Upper lobe of right lung (tissue), 1 donor: ENCODE measurements at places on chromosomes 2 and 18.

DNA sequence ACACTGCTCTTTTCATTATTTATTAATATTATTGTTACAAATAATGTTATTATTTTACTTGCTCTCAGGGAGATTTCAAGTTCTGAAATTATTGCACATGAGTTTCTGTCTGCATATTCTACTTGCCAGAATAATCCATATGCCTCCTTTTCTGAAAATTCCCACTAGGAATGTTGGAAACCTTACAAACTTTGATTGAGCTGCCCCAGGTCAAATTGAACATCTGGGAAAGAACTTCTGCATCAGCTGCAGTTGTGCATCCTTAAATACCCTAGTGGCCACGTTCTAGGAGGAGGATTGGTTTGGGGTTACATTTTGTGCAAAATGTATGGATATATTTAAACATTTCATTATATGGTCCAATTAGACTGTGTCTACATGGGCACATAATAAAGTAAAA, 1302.7 kb upstream of the PIK3C3 start:
- H3K36me3 ChIP-seq, result no peaks in the 10 kb centered on the region
- no peak overlapping the region for H3K4me3 ChIP-seq
- H3K27ac ChIP-seq, result no peak overlapping the region
- DNase-seq, result no peak
- no peaks in the 10 kb centered on the region for H3K4me1 ChIP-seq

DNA sequence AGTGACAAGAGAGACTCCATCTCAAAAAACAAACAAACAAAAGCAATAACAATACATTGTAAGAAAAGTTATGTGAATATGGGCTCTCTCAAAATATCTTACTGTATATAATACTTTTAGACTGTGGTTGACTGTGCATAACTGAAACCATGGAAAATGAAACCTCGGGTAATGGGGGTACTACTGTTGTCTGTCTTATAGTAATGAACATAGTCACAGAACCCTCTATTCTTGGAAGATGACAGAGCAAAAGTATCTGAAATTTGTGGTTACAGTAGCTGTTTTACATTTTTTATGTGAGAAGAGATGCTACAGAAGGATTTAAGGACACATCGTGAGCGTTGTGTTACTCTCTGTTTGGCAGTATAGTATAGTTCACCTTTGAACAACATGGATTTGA, 60.5 kb downstream of the MAP4K4 start:
- peaks cover 36% of the 10 kb centered on the region for H3K4me1 ChIP-seq
- H3K4me3 ChIP-seq, result no peak overlapping the region
- no peak for DNase-seq
- H3K27me3 ChIP-seq, result no peaks in the 10 kb centered on the region
- no peaks in the 10 kb centered on the region for H3K36me3 ChIP-seq

- H3K27me3 ChIP-seq, result peaks cover 42% of the 10 kb centered on the region
- H3K27ac ChIP-seq, result no peak overlapping the region
- peak; percentile 41 for DNase-seq
- no peak overlapping the region for H3K4me3 ChIP-seq
Observed at GRCh38 chr2:232489516-232490220, 2.0 kb upstream of the ECEL1 start.

GRCh38 chr2:111710613-111711012, 173.4 kb downstream of the ANAPC1 start:
- H3K27ac ChIP-seq, result no peak overlapping the region
- peak; percentile 50 for DNase-seq
- H3K4me3 ChIP-seq, result no peak overlapping the region
- H3K4me1 ChIP-seq, result peaks cover 5% of the 10 kb centered on the region

DNA sequence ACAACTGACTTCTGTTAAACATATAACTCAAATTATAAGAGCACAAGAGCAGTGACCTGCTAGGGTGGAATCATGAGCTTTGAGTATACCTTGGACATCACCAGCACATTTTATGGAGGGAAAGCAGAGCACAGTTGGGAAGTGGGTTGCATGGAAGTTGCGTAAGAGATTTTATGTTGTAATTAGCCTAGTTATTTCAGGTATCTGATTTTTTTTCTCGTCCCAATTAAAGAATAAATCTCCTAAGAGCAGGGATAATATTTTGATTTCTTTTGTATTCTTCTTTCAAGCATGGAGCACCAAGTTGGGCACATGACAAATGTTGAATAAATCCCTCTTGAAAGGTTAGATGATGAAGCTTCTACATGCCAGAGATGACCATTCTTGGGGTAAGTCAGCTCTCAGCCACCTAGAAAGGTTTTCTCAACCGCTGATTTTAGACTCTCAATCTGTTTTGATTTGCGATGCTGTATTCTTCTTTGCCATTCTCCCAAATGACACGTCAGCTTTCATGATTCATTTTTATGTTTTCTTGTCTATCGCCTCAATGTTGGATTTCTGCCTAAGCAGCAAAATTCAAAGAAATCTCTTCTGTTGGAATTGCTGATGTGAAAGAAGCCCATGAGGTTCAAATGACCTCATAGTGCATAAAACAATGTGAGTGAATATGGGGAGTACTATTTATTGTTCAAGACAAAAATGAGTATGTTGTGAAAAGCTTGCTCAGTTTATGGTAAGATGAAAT, 15.3 kb upstream of the FN1 start:
- DNase-seq, result no peak
- no peaks in the 10 kb centered on the region for H3K4me1 ChIP-seq
- no peak overlapping the region for H3K4me3 ChIP-seq
- no peak overlapping the region for H3K27ac ChIP-seq

DNA sequence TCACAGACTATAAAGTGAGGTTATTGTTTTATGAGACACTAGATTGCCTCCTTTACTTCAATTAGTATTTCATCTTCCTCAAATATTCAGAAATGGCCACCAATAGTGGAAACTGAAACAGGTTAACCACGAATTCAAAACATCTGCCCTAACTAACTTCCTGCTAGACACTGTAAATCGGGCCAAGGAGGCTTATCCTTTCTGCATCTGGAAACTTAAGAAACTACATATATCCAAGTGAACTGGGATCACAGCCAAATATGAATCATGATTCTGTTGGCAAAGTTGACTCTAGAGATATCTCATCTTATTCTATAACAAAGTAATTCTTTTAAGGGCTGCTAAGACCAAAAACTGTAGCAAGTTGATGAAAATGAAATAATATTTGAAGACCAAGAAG, 136.6 kb upstream of the ZC3H15 start:
- DNase-seq, result no peak
- H3K27me3 ChIP-seq, result no peaks in the 10 kb centered on the region
- no peak overlapping the region for H3K4me3 ChIP-seq
- H3K36me3 ChIP-seq, result no peaks in the 10 kb centered on the region

DNA sequence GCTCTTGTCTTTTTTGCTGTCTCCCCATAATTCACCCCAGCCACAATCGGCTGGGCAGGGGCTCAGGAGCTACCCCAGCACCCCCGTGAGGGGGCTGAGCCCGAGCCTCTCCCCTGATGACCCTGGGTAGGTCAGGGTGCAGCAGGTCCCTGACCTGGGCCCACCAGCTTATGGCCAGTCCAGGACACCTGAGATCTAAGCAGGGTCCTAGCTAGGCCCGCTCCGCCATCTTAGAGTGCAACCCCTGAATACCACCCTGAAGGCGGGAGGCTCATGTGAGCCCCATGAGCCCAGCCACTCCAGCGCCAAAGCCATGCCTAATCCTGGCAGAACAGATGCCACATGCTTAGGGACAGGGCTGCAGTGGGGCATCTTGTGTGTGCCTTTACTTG, 16.2 kb downstream of the STK25 start:
- DNase-seq, result no peak
- no peaks in the 10 kb centered on the region for H3K27me3 ChIP-seq
- peaks cover 43% of the 10 kb centered on the region for H3K36me3 ChIP-seq
- H3K4me3 ChIP-seq, result no peak overlapping the region

DNA sequence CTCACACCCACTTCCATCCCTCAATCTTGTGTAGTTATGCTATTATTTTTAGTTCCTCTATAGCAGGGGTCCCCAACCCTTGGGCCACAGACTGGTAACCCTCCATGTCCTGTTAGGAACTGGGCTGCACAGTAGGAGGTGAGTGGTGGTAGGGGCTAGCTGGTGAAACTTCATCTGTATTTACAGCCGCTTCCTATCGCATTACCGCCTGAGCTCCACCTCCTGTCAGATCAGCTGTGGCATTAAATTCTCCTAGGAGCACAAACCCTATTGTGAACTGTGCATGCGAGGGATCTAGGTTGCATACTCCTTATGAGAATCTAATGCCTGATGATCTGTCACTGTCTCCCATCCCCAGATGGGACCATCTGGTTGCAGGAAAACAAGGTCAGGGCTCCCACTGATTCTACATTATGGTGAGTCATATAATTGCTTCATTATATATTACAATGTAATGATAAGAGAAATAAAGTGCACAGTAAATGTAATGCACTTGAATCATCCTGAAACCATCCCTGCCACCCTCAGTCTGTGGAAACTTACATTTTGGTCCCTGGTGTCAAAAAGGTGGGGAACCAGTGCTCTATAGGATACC, 1.6 kb upstream of the RAB11FIP5 start:
- no peak for DNase-seq
- no peaks in the 10 kb centered on the region for H3K27me3 ChIP-seq
- H3K4me1 ChIP-seq, result peaks cover 12% of the 10 kb centered on the region

DNA sequence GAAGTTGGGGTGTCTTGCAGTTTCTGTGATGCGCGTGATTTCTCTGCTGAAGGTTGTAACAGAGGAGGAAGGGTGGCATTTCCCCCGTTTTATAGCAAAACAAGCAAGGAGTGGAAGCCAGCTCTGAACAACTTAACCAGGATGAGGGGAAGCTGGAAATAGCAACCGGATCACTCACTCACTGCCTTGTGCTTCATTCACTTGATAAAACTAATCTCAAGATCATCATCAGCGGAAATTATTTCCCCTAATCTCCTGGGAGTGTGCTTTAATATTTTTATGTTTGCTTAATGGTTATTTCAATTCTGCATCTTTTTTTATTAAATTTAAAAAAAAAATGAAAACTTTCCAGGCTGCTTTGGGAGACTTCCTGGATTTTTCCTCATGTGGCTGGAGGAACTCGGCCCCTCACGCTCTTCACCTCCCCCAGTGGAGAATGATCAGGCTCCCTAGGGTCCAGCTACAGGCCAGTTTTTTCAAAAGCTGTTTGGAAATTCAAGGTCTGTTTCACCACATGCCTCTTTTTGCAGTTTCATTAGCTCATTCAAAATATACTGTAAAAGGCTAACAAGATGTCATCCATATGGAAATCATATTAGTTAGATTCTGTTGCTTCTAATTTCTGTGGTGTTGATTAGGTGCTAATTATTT, 31.7 kb downstream of the CABLES1 start:
- H3K4me1 ChIP-seq, result no peaks in the 10 kb centered on the region
- no peak for DNase-seq
- H3K27ac ChIP-seq, result no peak overlapping the region

DNA sequence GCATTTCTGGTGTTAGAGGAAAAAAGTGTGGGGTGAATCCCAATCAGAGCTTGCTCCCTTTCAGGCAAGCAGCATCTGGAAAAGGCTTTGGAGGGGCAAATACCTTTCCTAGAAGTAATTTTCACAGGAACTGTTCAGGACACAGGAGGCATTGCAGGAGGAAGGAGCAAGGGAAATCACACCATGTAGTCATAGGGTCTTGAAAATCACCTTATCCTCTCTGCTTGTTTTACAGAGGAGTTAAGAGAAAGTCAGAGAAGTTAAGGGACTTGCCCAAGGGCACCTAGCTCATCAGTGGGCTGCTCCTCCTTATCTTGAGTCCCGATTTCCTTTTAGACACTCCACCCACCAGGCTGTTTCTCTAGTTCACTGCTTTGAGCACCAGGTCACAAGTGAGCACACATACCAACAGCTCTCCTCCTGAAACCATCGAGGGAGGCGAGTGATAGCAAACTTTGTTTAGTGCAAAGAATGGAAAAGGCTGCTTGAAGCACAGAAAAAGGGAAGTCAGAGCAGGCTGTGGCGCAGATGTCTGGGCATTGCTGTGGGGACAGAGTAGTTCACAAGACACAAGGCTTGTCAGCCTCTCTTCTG, 89.2 kb upstream of the CXCR4 start:
- DNase-seq, result peak; percentile 67
- peaks cover 3% of the 10 kb centered on the region for H3K4me1 ChIP-seq
- H3K27ac ChIP-seq, result no peak overlapping the region

- H3K27me3 ChIP-seq, result no peaks in the 10 kb centered on the region
- no peak overlapping the region for H3K27ac ChIP-seq
Observed at GRCh38 chr2:56217106-56217505, 33.3 kb downstream of the CCDC85A start.

DNA sequence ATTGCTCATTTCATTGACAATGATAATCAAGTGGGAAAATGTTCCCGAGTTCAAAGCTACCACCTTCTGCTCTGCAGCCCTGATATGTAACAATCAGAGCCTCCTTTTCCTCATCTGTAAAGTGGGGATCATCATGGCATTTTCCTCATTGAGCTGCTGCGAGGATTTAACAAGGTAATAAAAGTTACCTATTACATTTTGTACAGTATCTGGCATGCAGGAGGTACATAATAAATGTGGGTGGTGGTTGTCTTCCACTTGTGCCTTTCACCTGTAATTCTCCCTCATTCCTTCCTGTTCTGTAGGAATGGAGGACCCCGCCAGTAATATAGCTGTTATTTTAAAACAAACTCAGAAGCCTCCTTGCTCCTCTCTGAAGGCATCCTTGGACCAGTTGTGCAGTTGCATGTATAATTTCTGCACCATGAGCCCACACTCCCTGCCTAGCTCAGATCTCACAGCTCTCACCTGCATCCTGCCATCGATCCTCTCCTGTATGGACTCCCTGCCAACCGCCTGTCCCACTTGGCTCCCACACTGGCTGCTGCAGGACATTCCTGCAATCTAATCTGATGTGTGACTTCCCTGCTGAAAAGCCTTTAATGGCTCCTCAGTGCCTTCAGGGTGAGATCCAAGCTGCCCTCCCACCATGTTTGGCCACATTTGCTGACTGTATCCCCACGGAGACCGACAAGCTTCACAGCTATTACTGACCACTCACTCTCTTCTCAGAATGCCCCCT, 350.4 kb downstream of the EN1 start:
- H3K36me3 ChIP-seq, result no peaks in the 10 kb centered on the region
- H3K27me3 ChIP-seq, result no peaks in the 10 kb centered on the region
- DNase-seq, result no peak
- no peak overlapping the region for H3K4me3 ChIP-seq
- no peak overlapping the region for H3K27ac ChIP-seq

- no peak overlapping the region for H3K27ac ChIP-seq
- H3K4me1 ChIP-seq, result no peaks in the 10 kb centered on the region
- H3K27me3 ChIP-seq, result no peaks in the 10 kb centered on the region
Observed at GRCh38 chr18:58609536-58609993, 19.3 kb downstream of the ALPK2 start.

DNA sequence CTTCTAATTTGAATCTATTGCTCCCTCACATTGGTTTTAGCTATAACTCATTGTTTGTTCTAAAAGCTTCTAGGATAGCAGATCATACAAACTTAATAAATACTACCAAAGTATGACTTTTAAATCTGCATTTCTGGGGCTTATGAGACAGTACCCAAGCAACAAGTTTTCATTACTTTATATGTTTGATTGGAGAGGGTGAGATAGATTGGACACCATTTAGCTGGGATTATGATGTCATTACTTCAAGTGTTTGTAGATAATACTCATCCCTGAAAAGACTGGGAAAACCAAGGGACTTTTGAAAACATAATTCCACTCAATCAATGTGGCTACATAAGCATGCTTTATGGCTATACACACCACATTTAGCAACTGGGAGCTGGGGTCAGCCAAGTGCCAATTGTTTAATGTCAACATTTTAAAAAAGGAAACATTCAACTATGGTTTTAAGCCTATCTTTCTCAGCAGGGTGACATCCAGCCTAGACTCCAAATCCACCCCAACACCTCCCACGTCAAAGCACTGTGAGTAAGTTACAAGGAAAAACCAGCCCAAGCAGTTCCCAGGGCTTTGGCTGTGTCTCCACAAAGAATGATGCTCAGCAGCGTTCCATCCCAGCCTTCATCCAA, 119.9 kb downstream of the ETAA1 start:
- no peak overlapping the region for H3K27ac ChIP-seq
- no peak overlapping the region for H3K4me3 ChIP-seq
- H3K36me3 ChIP-seq, result no peaks in the 10 kb centered on the region
- H3K4me1 ChIP-seq, result no peaks in the 10 kb centered on the region
- DNase-seq, result no peak
- H3K27me3 ChIP-seq, result no peaks in the 10 kb centered on the region
